ENCODE measurements at places on chromosomes 2 and 18.

DNA sequence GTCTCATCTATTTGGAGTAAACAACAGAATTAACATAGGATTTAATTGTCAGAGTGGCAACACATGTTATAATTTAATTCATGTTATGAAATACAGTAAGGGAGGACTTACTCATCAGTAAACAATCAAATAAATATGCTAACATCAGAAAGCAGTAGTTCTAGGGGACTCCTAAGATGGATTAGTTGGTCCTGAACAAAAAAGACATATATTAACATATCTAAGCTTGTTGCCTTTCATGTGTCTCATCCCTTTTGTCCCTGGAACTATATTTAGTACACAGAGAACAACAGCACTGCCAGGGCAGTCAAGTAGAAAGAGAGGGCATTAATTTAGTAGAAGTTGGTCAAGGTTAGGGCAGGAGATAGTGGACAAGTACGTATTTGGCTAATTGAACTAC, 117.8 kb upstream of the FZD5 start:
- no peak for DNase-seq

DNA sequence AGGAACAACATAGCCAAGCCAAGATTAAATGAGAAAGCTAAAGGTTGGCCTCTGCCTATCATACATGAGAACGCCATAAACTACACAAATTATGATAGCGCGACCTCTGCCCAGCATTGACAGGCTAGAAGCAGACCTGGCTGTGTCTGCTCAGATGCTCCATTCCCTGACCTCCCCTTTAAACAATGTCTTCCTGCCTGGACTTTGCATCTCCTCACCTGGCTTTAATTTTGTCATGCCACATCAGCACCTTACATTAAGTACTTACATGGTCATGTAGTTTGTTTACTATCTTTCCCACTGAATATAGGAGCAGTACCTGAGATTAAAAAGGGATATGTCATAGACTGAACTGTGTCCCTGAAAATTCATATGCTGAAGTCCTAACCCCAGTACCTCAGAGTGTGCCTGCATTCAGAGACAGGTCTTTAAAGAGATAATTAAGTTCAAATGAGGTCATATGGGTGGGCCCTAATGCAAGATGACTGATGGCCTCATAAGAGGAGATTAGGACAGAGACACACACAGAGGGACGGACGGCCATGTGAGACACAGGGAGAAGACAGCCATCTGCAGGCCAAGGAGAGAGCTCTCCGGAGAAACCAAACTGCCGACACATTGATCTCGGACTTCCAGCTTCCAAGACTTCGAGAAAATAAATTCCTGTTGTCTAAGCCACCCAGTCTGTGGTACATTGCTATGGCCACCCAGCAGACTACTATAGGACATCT, 103.7 kb downstream of the BIN1 start:
- no peak for DNase-seq

- no peak for DNase-seq
Observed at GRCh38 chr2:239951129-239951734, 73.9 kb downstream of the NDUFA10 start.

DNA sequence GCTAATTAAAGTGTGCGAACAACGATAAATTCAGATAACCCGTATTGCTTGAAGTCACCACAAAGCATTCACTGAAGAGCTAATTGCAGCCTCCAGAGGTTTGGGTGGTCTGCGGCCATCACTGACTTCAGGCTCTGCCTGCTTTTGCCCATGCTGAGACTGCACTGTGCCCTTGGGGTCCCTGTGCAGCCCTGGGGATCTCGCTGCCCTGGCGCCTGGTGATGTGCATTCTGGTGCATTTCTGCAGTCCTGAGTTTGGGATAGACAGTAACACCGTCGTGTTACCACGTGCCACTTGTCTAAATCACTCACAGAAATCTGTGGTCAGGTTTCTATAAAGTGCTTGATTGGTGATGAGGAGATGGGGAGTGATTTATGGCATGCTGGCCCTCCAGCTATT, 27.6 kb downstream of the LDLRAD4 start:
- DNase-seq: no peak

GRCh38 chr2:64524604-64525316, 632 bp downstream of the AFTPH start:
- DNase-seq: peak; percentile 69

- no peak for DNase-seq
Observed at GRCh38 chr2:158740621-158741020, 54.5 kb upstream of the DAPL1 start.

- DNase-seq: no peak
Observed at GRCh38 chr18:79400091-79400590, 4.4 kb downstream of the NFATC1 start.

DNA sequence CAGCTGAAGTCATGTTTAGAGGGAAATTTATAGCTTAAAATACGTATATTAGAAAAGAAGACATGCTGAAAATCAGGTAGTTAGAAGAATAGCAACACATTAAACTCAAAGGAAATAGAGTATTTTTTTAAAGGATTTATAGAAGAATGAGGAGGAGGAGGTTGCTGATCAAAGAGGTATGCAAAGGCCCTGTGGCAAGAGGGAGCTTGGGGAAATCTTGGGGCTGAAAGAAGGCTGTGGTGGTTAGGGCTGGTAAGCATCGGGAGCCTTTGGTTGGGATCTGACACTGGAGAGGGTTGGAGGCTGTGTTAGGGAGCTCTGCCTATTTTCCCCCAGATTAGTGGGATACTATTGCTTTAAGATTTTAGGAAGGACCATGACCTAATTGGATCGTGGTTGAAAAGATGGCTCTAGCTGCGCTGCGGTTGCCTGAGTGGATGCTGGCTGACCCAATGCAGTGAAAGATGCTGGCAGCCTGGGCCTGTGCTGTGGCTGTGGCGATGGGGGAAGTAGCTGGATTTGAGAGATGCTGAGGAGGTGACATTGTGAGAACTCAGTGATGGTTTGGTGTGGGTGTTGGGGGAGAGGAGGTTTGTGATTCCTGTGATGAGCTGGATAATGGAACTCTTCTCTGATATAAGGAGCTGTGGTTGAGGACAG, 11.7 kb downstream of the DGKD start:
- no peak for DNase-seq

DNA sequence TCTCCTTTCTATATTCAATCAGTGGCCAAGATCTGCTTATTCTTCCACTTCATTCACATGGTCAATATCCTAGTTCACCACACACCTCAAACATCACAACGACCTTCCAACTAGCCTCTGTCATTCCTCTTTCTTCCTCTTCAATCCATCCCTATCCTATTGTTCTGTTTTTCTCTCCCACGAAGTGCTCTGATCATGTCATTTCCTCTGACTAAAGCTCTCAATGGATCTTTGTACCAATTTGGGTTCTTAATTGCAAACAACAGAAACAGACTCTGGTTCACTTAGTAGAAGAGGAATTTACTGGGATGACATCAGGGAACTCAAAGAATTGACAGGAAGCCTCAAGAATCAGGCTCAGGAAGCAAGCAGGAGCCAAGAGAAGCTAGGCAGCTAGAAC, 23.5 kb downstream of the WNT10A start:
- DNase-seq: no peak

GRCh38 chr18:77112747-77113092, 19.9 kb downstream of the MBP start:
- DNase-seq: no peak

DNA sequence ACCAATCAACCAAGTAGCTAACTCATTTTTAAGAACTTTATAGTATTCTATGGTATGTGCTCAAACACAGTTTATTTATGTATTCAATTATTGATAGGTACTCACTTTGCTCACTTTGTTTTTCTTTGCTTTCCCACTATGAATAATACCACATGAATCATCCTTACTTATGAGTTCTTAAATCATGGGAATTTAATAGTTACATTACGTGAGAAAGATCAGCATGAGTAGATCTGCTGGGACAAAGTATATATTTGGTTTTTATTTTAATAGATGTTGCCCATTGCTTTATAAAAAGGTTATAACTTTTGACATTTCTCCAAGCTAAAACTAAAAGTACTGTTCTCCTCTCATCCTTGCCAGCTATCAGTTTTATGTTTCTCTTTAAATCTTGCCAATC, 390.7 kb downstream of the LRATD1 start:
- no peak for DNase-seq

DNA sequence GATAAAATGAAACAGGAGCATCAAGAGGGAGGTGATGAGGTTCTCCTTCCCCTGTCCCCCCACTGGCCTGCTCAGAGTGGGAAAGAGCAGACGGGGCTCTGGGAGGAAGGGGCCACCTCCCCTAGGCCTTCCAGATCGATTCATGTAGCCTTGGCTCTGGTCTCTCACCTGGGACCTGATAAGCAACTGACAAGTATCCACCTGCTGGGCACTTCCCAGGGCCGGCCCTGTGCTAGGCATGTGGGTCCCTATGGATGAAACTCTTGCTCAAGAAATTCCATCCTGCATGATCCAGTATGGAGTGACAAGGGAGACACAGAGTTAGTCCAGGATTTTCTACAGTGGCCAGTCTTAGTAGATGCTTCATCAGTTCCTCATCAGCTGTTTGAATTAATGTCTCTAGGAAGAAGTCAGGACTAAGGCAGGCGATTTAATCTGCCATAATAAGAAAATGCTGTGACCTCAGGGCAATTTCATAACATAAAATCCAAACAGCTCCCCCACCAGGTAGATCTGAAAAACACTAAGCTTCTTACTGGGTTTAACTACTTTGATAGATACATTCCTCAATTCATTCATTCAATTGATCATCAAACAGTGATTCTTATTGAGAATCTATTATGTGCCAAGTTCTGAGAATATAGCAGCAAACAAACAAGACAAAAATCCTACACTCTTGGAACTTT, 44.7 kb upstream of the ZFP36L2 start:
- no peak for DNase-seq
